ENCODE measurements at places on chromosomes 6 and 20.

DNA sequence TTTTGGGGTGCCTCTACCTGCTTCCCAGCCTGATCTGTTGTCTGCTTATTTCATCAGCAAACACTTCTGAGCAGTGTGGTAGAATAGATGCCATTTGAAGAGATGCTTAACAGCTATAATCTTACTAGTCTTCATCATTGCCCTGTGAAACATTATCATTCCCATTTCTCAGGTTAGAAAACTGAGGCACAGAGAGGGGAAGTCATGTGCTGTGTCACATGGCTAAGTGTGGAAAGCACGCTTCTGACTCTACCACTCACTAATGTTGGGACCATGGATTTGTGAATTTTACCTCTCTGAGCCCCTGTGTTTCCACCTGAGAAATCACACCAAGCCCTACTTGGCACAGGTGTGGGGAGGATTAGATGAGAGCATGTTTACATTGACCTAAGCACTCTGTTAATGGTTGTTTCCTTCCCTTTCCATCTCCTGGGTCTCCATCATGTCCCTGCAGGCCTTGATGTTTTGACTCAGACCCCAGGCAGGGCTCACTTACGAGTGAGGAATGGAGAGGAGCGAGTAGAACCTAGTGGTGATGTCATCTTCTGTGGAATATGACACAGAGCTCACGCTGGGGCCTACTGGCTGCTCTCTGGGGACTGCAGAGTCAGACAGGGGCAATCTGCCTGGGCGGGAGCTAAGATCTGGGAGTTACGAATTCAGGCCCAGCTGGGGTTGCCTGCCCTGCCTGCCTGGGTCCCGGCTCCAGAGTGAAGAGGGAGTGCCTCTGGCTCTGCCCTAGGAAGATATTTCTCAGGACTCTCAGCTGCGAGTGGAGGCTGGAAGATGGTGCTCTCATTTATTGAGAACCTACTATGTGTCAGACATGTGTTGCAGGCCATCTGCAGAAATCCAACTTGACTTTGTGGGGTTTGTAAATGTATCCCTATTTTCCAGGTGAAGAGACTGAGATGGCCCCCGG lies 64.3 kb downstream of the CDH22 start:
- DNase-seq = no peak

DNA sequence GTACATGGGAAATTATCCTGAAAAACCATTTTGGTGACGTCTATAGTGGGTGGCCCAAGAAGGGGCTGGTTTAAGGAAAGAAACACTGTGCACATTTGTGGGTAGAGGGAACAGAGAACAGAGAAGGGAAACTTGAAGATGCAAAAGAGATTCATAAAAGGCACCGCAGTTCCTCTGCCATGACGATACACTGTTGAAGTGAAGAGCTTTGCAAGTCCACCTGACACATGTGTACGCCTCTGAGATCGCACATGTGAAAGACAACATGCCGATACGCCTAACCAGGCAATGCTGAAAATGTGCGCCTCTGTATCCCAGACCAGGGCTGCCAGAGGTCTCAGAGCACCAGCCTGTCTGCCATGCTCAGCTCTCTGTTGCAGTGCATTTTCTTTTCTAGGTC lies 180.9 kb downstream of the KIF16B start:
- no peak for DNase-seq

- DNase-seq = no peak
These were observed 66.9 kb downstream of the TOX2 start for GRCh38 chr20:43981540-43981939.

GRCh38 chr6:140850438-140850837 lies 1282.3 kb upstream of the GJE1 start:
- no peak for DNase-seq

DNA sequence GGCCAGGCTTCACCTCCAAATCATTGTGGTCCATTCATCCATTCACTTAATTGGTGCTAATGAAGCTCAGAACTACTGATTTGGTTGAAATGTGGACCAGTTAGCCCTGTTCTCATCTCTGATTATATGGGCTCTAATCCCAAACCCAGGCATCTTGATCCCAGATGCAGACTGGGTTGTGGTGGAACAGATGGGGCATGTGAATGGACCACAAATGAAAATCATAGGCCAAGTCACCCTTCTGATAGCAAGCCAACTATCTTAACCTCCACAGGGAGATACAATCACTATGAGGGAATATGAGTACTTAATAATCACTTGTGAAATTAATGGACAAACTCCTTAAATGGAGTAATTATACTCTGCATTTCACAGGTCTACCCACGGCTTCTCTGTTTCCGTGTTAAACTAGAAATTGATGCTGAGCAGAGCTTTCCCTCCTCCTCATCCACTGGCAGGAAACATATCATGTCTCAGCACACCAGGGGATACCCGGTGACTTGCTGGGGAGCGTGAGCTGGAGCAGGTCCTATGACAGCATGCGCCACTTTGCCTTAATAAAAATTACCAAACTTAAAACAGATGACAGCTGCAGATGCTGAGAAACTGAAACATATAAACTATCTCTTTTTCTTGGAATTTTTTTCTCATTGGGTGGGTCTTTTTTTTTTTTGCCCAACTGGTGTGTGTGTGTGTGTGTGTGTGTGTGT lies 108.8 kb upstream of the HEY2 start:
- no peak for DNase-seq

DNA sequence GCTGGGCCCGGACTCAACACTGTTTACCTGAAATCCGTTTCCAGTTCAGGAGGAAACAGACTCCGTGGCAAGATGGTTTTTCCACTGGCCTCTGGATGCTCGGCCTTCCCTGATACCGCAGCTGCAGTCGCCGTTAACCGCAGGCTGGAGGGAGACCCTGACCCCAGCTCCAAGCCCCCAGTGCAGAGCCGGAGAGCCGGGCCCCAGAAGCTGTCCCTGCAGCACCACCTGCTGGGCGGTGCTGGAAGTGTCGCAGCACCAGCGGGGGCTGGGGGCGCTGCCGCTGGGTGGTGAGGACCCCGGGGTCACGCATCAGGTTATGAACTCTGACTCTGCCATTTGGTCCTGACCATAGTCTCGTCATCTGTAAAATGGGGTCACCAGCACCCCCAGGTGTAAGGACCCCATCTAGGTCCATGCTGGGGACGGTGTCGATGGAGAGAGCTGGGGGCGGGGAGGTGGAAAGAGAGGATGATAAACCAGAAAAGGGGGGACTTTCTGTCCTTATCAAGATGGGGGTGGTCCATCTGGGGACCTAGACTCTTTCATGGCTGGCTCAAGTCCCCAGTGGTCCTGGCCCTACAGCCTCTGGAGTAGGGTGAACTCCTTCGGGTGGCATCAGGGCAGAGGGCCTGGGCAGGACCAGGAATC lies 20.8 kb upstream of the CHRNA4 start:
- DNase-seq = peak; percentile 15

DNA sequence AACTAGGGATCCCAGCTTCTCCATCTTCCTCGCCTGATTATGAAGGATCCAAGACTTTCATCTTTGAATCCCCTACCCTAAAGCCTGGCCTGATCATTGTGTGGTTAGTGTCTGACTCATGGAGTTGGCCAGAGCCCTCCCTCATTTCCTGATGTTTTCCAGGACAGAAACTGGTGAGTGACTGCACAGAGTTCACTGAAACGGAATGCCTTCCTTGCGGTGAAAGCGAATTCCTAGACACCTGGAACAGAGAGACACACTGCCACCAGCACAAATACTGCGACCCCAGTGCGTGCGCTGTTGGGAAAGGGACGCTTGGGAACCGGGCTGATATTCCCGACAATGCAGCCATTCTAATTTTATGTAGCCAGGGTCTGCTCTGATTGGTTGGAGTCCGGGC lies 4.0 kb downstream of the CD40 start:
- DNase-seq = no peak

GRCh38 chr6:149060300-149060984 lies 257.1 kb upstream of the TAB2 start:
- DNase-seq = peak; percentile 25

DNA sequence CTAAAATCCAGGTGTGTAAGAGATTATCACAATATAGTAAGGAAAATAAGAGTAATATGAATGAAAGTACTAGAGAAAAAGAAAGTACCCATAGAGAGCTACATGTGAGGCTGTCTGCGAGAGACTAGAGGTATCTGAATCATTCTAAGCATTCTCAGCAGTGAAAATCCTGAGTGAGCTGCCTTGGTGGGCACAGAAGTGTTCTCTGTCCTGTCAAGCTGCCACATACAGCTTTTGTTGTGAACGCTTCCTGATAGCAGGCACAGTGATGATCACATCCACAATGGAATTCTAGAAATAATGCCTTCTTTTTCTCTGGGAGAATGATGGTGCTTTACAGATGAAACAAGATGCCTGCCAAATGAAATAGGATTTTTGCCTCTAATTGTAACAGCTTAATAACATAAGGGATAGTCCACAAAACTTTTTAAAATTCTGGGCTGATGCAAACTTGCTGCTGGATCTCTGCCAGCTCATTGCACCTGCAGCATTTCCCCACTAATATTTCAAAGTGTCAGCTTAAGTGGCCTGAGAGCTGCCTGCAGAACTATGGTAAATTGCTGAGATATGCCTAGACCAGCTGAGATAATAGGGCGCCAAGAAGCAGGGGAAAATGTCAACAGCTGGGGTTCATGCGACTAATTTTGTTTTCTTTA lies 620.5 kb downstream of the DOK5 start:
- DNase-seq = no peak

DNA sequence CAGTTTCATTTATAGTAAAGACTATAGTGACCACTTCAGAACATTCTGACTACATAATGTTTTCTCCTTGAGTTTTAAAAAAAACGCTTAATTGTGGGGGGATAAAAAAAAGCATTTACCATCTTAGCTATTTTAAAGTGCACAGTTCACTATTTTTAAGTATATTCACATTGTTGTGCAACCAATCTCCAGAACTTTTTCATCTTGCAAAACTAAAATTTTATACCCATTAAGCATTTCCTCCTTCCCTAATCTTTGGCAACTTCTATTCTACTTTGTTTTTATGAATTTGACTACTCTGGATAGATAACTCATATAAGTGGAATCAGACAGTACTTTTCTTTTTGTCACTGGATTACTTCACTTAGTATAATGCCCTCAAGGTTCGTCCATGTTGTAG lies 62.3 kb downstream of the FKBP5 start:
- no peak for DNase-seq

DNA sequence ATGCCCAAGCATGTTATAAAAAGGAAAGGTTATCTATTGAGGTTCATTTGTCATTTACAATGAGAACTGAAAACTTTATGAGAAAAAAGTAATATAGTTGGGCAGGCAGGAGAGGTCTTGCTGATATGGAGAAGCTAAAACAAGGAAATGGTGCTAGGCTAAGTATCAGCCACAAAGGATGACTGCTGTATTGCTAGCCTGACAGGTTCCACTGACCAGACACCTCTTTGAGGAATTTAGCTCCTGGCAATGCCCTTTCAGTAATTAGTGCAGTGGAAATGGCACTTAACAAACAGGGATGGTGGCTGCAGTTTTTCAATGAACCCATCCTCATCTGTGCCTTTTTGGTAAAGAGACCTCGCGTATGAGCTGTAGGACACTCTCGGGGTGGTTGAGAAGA lies 284.4 kb downstream of the ZFAND3 start:
- DNase-seq = no peak

DNA sequence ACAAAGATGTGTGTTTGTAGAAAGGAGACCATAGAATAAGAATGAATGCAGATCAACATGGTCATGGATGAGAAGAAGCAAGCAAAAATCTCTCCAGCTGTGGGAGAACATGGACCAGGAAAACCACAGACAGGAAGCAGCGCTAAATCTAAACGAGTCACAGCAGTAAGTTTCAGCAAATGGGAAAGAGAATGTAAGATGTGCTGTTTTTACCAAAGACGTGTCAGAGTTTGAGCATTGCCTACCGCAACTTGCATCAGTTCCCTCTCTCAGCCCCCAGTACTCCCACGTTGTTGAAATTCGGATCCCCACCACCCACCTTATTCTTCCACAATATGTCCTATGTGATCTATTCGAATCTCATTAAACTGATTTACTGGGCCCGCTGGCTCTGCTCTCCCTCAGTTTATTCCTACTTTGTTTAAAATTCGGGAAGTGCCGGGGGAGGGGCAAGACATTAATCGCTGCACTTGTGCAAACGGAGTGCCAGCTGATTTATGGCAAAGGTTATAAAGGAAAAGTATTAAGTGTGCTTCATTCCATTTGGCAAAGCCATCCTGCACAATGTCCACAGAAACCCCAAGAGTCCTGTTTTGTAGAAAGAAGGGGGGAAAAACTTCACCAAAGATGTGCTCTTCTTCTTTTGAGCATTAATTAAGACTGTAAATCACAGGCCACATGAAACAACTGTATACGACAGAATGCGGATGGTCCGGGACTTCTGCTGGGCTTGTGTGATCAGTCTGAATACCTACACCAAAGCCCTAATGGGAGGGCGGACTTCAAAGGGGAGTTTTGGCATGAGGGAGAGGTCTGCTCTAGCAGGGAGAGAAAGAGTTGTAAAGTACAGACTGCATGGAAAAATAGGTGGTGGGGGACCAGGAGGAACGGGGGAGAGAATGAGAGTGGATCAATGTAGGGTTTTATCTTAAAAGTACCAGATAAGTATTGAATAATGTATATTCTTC lies 59.1 kb upstream of the PRDM1 start:
- DNase-seq = no peak

DNA sequence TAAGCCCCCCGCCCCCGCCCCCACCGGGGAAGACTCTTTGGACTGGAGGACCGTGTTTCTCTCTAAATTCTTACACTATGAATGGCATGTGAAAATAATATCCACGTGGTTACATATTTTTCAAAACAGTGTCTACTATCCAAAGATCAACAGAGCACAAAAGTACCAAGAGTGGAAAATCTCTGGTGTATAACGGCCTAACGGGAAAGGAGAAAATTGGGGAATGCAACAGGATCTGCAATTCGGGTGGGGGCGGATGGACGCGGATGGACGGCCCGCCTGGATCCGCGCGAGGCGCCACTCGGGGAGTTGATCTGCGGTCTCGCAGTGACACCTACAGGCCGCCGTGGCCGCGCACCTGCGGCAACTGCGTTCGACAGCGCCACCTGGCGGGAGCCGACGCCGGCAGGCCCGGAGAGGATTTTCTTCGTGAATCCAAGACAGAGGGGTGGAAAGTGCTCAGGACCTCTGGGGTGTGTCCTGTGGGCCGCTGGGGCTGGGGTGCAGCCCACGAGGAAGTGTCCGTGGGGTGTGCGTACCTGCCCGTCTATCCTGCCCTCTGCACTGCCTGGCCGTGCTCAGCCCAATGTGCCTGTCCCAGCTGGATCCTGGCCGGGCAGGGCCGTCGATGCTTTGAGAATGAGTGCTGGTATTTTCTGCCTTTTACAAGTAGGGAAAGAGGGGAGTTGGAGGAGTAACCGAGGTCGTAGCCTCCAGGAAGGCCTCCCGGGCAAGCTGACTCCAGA lies 18.6 kb downstream of the ANKRD60 start:
- DNase-seq = peak; percentile 76

GRCh38 chr6:7100072-7100752 lies 7.5 kb upstream of the RREB1 start:
- no peak for DNase-seq

- DNase-seq = no peak
These were observed 87.1 kb upstream of the TNFAIP3 start for GRCh38 chr6:137779982-137780381.

DNA sequence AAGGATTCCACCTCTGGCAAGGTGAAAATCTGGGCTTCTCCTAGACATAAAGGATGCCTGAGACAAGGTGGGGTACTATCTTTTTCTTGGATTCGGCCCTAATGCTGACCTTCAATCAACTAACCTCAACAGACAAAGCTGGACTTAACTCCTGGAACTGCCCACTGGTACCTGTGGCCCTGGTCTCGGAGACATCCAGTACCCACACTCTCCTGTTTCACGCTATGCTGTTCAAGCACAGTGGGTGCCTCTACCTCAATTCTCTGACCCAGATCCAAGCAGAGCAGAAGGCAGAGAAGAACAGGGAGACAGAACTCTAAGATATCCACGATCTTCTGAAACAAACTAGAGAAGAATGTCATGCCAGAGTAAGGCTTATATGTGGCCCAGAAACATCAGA lies 189.8 kb upstream of the FOXQ1 start:
- no peak for DNase-seq

Data from stimulated activated CD4-positive, alpha-beta T cell treated with anti-CD3 and anti-CD28 coated beads, Interleukin-12 subunit alpha, Interleukin-12 subunit beta, amount 100 ng/mL, for 48 hours (primary cell).